ENCODE measurements at places on chromosomes 7 and 10.

- no peak for DNase-seq
These were observed 33.6 kb downstream of the VSTM4 start for GRCh38 chr10:49081547-49082275.

GRCh38 chr10:27391325-27391724 is 112.8 kb upstream of the RAB18 start:
- DNase-seq, result no peak

- no peak for DNase-seq
These were observed 7.3 kb upstream of the KLHDC10 start for GRCh38 chr7:130063036-130063435.

- no peak for DNase-seq
These were observed 244.3 kb upstream of the NFE2L3 start for GRCh38 chr7:25907731-25908130.

DNA sequence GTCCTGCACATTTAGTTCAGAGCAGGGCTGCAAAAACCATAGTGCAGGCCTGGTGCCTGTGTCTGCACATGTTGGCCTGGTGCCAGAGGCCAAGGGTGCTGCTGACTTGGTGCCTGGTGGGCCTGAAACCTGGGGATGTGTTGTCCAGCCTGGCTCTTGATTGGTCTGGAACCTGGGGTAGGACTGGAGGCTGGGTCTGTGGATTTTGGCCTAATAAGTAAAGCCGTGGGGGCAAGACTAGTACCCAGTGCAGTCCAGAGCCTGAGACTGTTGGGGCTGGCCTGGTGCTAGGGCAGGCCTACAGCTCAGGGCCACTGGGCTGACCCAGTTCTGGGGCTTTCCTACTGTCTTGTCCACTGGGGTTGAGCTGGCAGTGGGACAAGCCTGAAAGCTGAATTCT is 817.9 kb downstream of the DNAJB9 start:
- no peak for DNase-seq

DNA sequence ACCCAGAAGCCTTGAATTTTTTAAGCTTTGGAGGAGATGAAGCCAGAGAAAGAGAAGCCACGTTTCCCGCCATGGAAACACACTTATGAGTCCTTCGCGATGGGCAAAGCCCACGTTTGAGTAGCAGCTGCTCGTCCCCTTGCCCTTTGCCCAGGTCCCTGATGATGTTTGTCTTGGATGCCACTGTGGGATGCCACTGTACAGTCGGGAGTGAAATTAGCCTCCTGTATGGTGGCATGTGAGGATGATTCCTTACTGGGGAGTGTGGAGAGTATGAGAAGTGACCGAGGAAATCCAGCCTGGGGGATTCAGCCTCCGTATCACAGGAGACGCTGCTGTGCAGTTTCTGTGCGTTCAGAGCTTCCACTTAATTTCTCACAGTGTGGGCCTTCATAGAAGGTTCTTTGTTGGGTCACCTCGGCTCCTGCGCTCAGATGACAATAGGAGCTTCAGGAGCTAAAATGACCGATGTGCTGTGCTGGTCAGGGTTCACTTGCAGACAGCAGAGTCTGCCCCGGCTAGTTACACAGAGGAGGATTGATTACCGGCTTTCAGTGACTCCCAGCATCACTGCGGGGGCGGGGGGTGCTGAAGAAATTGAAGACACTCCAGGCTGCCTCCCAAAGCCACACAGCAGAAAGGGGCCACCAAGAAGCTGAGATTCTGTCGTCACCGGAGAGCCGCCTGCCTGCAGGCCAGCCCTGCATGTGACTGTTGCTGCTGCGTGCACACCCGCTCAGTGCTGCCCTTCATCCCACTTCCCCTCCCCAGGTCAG is 122.1 kb upstream of the SFMBT2 start:
- DNase-seq, result no peak

DNA sequence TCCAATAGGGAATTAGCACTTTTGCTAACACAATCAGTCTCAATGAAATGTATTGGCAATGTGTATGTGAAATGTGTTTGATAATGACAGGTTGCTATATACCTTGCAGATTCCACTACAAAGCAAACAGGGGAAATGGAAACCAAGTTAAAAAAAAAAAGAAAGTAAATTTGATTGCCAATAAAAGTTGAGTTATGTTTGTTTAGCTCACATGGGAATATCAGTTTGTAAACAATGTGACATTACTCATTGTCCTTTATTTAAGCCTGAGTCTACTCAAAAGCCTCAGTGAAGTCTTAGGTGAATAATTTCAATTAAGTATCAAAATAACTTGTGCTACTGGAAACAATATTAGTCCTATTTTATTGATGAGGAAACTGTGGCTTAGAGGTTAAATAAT is 285.2 kb downstream of the CACNA2D1 start:
- no peak for DNase-seq

DNA sequence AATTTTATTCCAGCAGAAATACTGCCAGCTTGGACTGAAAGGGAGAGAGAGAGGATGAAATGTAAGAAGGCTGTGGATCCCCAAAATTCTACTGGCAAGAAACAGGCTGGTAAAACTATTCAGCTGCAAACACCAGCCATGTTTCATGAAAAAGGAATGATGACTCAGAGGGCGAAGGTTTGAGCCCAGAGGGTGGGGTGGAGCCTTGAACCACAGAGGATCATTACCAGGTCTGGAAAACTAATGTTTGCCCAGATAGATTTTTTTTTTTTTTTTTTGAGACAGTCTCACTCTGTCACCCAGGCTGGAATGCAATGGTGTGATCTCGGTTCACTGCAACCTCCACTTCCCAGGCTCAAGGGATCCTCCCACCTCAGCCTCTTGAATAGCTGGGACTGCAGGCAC is 41.7 kb upstream of the NRF1 start:
- DNase-seq, result no peak

- DNase-seq, result no peak
These were observed 137.7 kb downstream of the AHR start for GRCh38 chr7:17436126-17436525.

GRCh38 chr7:98203964-98204605 is 7.2 kb upstream of the BHLHA15 start:
- DNase-seq, result no peak

GRCh38 chr7:46369933-46370654 is 449.0 kb upstream of the IGFBP3 start:
- no peak for DNase-seq

GRCh38 chr7:122412883-122413282 is 108.3 kb upstream of the FEZF1 start:
- no peak for DNase-seq

GRCh38 chr10:5385224-5385623 is 19.4 kb downstream of the TUBAL3 start:
- no peak for DNase-seq

- no peak for DNase-seq
These were observed 159.4 kb downstream of the FRMD4A start for GRCh38 chr10:14171336-14171735.
